ENCODE measurements at places on chromosomes 13 and 19.
A peak's percentile ranks its signal among the peaks of the same experiment; 100 is the strongest.

GRCh38 chr13:104900191-104900817 lies 1635.2 kb downstream of the EFNB2 start:
- no peak for DNase-seq

GRCh38 chr19:2303211-2303798 lies 4.6 kb downstream of the LINGO3 start:
- DNase-seq, result no peak

DNA sequence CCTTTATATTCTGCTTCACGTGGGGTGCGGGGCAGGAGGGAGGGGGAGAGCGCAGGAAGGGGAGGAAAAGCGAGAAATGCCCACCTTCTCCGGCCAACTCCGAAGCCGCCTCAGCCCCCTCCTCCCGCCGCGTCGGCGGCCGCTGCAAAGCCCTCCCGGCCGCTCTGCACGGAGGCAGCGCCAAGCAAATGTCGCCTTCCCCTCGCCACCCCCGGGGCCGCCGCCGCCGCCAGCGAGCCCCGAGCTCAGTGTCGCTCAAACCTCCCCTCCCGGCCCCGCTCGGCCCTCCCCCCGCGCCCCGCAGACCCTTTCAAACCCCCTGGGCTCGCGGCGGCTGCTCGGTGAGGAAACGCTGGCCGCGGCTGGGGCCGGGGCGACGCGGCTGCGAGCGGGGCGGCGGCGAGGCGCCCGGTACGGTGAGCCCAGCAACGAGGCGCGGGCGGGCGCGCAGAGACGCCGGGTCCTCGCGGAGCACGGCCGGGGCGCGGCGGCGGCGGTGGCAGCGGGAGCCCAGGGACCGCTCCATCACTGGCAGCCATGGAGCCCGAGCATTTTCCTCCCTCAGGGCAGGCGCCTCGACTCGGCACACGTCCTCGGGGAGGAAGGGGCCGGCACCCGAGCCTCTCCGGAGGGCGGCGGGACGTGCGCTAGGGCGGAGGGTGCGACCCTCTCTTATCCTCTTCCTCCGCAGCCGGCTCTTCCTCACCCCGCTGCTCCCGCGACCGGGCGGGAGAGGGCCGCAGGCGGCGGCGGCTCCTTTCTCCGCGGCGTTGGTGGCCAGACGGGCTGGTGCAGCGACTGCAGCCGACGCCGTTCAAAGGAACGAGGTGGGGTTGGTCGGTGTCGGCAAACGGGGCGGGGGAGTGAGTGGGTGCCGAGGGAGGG lies 463 bp upstream of the TSC22D1 start:
- DNase-seq, result peak; percentile 22

- no peak for DNase-seq
These were observed 87.3 kb downstream of the COL4A2 start for GRCh38 chr13:110394371-110394841.

DNA sequence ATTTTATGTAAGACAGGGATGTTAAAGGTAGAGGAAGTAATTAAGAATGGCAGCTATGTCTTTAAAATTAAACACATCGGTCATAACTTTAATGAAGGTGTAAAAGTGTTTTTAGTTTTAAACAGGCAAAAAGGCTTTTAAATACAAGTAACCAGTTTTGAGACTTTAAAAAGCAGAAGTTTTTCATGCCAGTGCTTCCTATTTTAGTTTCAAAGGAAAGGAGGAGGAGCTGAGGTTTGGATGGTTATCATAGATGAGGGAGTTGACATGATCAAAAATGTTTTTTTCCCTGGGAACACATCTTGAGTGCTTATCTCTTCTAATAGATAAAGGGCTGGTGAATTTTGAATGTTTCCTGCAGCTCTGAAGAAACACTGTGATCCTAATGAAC lies 42.9 kb downstream of the LRCH1 start:
- DNase-seq, result no peak

DNA sequence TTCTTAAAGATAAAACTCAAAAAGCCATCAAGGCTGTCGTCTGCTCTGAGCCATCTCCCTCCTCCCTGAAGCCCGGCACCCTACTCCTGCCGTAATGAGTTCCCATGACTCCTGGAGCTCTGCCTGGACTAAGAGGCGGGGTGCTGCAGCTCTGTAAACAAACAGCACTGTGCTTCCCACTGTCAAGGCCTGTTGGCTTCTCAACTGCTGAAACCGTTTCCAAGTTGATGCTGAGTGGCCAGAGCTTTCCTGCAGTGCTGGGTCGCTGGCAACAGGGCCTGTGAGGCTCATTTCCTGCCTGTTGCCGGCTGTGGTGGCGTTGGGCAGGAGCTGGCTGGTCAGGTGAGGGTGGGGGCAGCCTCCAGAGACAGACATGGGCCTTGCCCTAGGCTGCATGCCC lies 26.7 kb upstream of the ISYNA1 start:
- no peak for DNase-seq

GRCh38 chr13:52707375-52707774 lies 32.2 kb downstream of the CNMD start:
- DNase-seq, result no peak

GRCh38 chr13:71831716-71832115 lies 35.3 kb downstream of the DACH1 start:
- no peak for DNase-seq

DNA sequence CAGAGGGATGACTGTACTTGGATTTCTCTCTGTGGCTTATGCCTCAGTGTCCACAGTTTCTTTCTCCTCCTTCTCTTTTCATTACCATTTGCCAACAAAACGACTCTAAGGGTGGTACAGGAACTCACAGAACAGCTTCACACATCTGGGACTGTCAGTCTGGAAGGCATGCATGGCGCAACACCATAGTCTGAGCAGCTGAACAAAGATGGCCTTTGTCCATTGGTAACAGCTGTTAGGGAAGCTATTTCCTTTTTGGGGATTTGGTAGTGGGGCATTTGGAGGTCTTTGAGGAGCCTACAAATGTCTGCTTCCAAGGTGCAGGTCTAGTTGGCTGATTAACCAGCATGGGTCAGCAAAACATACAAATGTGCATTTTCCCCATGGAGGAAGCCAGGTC lies 81.4 kb upstream of the PCDH8 start:
- DNase-seq, result no peak

DNA sequence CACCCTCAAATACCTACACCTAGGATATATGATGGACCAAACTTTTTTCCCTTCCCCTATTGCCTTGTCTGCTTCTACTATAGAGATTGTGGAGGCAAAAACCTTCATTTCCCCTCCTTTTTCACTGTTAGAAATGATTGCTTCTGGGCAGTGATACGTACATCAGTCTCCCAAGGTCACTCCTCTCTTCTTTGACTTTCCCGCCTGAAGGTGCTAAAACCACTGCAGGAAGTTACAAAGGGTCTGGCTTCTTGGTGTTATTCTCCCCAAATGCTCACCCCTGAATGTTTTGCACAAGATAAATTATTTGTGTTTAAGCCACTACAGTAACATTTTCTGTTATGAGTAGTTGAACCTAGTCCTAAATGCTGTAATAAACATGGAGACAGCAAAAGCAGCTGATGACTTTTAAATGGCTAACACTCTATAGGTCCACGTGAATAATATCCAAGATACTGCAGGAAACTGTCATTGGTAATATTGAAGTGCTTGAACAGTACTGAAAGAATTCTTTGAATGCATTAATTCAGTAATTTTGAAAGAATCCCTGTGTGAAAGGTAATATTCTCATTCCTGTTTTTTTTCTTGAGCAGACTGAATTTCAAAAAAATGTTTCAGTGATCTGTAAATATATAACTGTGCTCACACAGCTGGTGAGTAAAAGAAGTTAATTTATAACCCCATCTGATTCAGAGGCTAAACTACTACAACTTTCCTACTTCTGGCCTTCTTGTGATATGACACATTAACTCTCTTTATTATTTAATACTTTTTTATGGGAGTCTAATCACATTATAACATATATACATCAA lies 865.1 kb downstream of the EFNB2 start:
- no peak for DNase-seq

DNA sequence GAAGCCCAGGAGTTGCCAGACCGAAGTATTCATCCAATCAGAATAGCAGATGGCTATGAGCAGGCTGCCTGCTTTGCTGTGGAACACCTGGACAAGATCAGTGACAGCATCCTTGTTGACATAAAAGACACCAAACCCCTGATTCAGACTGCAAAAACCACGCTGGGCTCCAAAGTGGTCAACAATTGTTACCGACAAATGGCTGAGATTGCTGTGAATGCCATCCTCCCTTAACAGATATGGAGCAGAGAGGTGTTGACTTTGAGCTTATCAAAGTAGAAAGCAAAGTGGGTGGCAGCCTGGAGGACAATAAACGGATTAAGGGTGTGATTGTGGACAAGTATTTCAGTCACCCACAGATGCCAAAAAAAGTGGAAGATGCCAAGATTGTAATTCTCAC lies 250.3 kb upstream of the OBI1 start:
- DNase-seq, result no peak

DNA sequence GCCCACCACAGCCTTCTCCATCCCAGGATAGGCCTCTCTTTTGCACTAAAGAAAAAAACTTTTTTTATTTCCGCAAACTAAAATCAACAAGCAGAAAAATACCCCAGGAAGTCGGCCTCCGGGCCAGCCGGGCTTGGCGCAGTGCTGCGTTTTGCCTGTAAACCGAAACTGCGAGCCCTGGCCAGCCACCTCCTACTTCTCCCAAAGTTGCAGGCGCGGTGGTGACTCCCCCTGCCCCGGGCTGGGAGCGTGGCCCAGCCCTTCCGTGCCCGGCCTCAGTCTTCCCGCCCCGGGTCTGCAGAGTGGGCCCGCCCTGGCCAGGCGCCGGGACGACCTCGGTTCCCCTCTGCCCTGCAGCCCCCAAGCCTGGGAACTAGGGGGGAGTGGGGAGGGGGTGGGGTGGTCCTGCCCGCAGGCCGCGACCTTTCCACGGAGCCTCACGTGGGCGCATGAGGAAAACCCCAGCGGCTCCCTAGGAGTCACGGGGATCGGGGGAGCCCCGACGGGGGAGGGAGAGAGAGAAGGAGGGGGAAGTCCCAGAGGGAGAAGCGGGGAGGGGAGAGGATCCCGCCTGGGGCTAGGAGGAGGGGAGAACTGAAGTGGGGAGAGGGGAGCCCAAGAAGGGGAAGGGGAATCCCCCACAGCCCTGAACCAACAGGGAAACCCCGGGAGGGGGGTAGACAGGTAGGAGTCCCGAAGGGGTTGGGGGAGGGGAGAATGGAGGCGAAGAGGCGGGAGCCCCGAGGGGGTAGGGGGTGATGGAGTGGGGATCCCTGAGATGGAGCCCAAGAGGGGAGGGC lies 3.0 kb downstream of the GADD45B start:
- DNase-seq, result peak; percentile 78

DNA sequence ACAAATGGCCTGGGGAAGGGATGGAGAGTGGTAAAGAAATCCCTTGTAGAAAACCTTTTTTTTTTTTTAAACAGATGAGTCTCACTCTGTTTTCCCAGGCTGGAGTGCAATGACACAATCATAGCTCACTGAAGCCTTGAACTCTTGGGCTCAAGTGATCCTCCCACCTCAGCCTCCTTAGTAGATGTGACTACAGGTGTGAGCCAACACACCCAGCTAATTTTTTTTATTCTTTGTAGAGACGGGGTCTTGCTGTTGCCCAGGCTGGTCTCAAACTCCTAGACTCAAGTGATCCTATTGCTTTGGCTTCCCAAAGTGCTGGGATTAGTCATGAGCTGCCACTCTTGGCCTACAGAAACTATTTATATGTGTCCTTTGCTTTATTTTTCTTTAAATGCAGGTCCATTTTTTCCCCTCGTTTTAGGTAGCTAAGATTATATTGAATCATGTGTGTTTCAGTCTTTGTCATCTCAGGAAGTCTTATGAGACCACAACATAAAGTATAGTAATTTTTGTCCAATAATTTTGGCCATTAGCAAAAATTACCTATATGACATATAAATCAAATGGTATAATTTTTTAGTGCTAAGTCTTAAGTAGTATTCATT lies 10.5 kb downstream of the LPAR6 start:
- DNase-seq, result peak; percentile 17

GRCh38 chr13:98478189-98479129 lies 98.4 kb downstream of the STK24 start:
- peak; percentile 49 for DNase-seq

DNA sequence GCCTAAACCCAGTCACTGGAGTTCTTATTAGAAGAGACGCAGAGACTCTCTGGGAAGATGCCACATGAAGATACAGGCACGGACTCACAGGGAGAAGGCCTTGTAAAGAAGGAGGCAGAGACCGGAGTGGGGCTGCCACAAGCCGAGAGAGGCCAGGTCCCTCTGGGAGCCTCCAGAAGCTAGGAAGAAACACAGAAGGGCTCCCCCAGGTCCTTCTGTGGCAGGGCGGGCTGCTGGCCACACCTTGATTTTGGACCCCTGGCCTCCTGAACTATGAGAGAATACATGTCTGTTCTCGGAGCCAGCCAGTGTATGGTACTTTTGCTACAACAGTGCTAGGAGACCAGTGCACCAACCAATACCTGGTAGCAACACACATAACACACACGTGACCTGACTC lies 140.1 kb upstream of the SPACA7 start:
- DNase-seq, result no peak

DNA sequence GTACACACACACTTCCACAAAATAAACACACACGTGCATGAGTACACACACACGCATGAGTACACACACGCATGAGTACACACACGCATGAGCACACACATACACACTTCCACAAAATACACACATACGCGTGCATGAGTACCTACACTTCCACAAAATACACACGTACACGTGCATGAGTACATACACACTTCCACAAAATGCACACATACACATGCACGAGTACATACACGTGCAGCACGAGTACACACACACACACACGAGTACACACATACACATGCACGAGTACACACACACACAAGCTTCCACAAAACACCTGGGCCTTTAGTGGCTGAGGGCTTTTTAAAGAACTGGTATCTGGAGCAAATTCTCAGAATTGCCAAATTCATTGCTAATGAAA lies 619.3 kb downstream of the GPC5 start:
- DNase-seq, result no peak

GRCh38 chr19:12899891-12900518 lies 9.0 kb downstream of the GCDH start:
- no peak for DNase-seq

Data from T-helper 2 cell treated with Interferon-gamma antibody and Interleukin-4, amounts not matched to agents 5 μg/mL and 100 μg/mL, for 36 hours (primary cell).